Peyer's patch (tissue), 4 donors: ENCODE measurements at places on chromosomes 1 and 21. TPM values are rescaled to one million over a fixed set of nuclear protein-coding genes. Genes with fewer than 3 reads are reported as not detected.

FAM177B gene
- 40.4 TPM for total RNA-seq

DNA sequence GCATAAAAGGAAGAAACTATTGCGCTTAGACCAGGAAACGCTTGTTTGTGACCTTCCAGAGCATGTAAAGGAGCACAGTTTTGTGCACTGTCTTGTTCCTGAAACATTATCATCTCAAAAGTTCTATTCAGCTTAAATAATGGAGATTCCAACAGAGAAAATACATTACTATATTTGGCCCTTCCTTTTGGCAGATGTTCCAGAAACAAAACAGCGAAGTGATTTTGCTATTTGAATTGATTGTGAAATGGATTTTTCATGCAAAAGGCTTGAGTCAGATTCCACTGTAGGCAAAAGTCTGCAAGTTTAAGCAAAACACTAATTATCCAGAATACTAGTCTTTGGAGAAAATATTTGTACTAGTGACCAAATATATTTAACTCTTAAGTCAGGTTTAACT, 80.3 kb upstream of the PTBP2 start:
- no peaks in the 10 kb centered on the region for H3K27me3 ChIP-seq
- no peak overlapping the region for H3K4me3 ChIP-seq
- H3K4me1 ChIP-seq = no peaks in the 10 kb centered on the region
- DNase-seq = no peak
- H3K27ac ChIP-seq = no peak overlapping the region
- H3K36me3 ChIP-seq = no peaks in the 10 kb centered on the region

- H3K36me3 ChIP-seq = no peaks in the 10 kb centered on the region
- no peak overlapping the region for H3K4me3 ChIP-seq
- H3K27ac ChIP-seq = no peak overlapping the region
- no peaks in the 10 kb centered on the region for H3K27me3 ChIP-seq
These were observed 62.5 kb upstream of the GRHL3 start for GRCh38 chr1:24256687-24257086.

GRCh38 chr1:245301162-245301580, 146.4 kb downstream of the KIF26B start:
- H3K4me1 ChIP-seq = no peaks in the 10 kb centered on the region
- no peaks in the 10 kb centered on the region for H3K36me3 ChIP-seq
- H3K27ac ChIP-seq = no peak overlapping the region

GRCh38 chr1:86472767-86473166, 4.0 kb downstream of the CLCA1 start:
- no peak overlapping the region for H3K4me3 ChIP-seq
- no peaks in the 10 kb centered on the region for H3K27me3 ChIP-seq
- no peaks in the 10 kb centered on the region for H3K36me3 ChIP-seq
- no peak overlapping the region for H3K27ac ChIP-seq

GRCh38 chr1:8176279-8176678, 141.6 kb upstream of the SLC45A1 start:
- no peak overlapping the region for H3K4me3 ChIP-seq
- H3K27ac ChIP-seq = no peak overlapping the region
- H3K27me3 ChIP-seq = no peaks in the 10 kb centered on the region
- H3K4me1 ChIP-seq = no peaks in the 10 kb centered on the region
- no peaks in the 10 kb centered on the region for H3K36me3 ChIP-seq
- DNase-seq = no peak

- no peaks in the 10 kb centered on the region for H3K36me3 ChIP-seq
- no peak overlapping the region for H3K4me3 ChIP-seq
- H3K27me3 ChIP-seq = no peaks in the 10 kb centered on the region
These were observed 24.3 kb upstream of the SLC35D1 start for GRCh38 chr1:67078291-67078690.

LIN28A gene
- not detected for total RNA-seq

DNA sequence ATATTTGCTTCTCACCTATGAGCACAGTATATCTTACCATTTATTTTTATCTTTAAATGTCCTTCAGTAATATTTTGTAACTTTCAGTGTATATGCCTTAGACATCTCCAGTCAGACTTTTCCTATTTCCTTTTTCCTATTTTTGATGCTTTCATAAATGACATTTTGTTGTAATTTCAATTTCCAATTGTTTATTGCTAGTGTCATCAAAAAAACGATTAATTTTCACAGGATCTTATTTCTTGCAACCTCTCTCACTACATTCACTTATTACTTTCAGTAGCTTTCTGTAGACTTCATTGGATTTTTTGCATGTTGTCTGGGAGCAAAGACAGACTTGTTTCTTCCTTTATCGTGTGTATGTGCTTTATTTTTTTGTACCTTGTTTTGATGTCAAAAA, 602.4 kb downstream of the AJAP1 start:
- no peaks in the 10 kb centered on the region for H3K36me3 ChIP-seq
- H3K27ac ChIP-seq = no peak overlapping the region
- no peak overlapping the region for H3K4me3 ChIP-seq

ESRRG gene
- 6.6 TPM for total RNA-seq

GRCh38 chr1:54227891-54228310, 27.9 kb downstream of the MRPL37 start:
- H3K36me3 ChIP-seq = no peaks in the 10 kb centered on the region
- H3K4me3 ChIP-seq = no peak overlapping the region
- H3K27me3 ChIP-seq = no peaks in the 10 kb centered on the region
- no peaks in the 10 kb centered on the region for H3K4me1 ChIP-seq
- H3K27ac ChIP-seq = no peak overlapping the region

DNA sequence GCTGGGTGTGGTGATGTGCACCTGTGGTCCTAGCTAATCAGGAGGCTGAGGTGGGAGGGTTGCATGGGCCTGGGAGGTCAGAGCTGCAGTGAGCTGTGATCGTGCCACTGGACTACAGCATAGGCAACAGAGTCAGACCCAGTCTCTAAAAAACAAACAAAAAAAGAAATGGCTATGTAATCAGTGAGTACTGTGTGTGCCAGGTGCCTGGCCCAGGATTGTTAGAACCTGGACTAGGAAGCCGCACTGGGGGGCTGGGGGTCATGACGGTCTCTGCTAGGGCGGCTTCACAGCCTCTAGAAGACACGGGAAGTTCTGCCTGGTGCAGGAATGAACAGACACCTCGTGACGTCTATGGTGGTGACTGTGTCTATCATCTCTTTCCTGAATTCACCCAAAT, 8.5 kb downstream of the TMEM9 start:
- no peak overlapping the region for H3K27ac ChIP-seq
- no peaks in the 10 kb centered on the region for H3K27me3 ChIP-seq
- no peaks in the 10 kb centered on the region for H3K36me3 ChIP-seq
- H3K4me1 ChIP-seq = no peaks in the 10 kb centered on the region
- no peak overlapping the region for H3K4me3 ChIP-seq

- H3K4me1 ChIP-seq = no peaks in the 10 kb centered on the region
- no peak overlapping the region for H3K4me3 ChIP-seq
- H3K27ac ChIP-seq = no peak overlapping the region
- H3K36me3 ChIP-seq = no peaks in the 10 kb centered on the region
- no peak for DNase-seq
These were observed 17.2 kb downstream of the KIF26B start for GRCh38 chr1:245172026-245172425.

GRCh38 chr1:157882580-157882979, 41.0 kb upstream of the CD5L start:
- no peak overlapping the region for H3K4me3 ChIP-seq
- H3K27ac ChIP-seq = no peak overlapping the region
- no peaks in the 10 kb centered on the region for H3K36me3 ChIP-seq
- DNase-seq = no peak
- no peaks in the 10 kb centered on the region for H3K4me1 ChIP-seq
- no peaks in the 10 kb centered on the region for H3K27me3 ChIP-seq

- no peak overlapping the region for H3K4me3 ChIP-seq
- H3K36me3 ChIP-seq = no peaks in the 10 kb centered on the region
- DNase-seq = no peak
- no peak overlapping the region for H3K27ac ChIP-seq
- H3K27me3 ChIP-seq = no peaks in the 10 kb centered on the region
- H3K4me1 ChIP-seq = no peaks in the 10 kb centered on the region
These were observed 368.7 kb downstream of the ST6GALNAC3 start for GRCh38 chr1:76443217-76443616.

GBP4 gene
- 5.0 TPM for total RNA-seq

GRCh38 chr1:117780687-117781475, 148.5 kb downstream of the GDAP2 start:
- H3K27me3 ChIP-seq = no peaks in the 10 kb centered on the region
- H3K4me3 ChIP-seq = no peak overlapping the region
- no peak for DNase-seq
- H3K36me3 ChIP-seq = no peaks in the 10 kb centered on the region
- H3K4me1 ChIP-seq = no peaks in the 10 kb centered on the region

- no peak overlapping the region for H3K27ac ChIP-seq
- H3K27me3 ChIP-seq = no peaks in the 10 kb centered on the region
- no peaks in the 10 kb centered on the region for H3K4me1 ChIP-seq
- H3K36me3 ChIP-seq = no peaks in the 10 kb centered on the region
These were observed 39.4 kb upstream of the FAM131C start for GRCh38 chr1:16112596-16113555.

- no peak overlapping the region for H3K27ac ChIP-seq
- H3K4me1 ChIP-seq = no peaks in the 10 kb centered on the region
- no peak overlapping the region for H3K4me3 ChIP-seq
- H3K36me3 ChIP-seq = no peaks in the 10 kb centered on the region
- DNase-seq = no peak
- no peaks in the 10 kb centered on the region for H3K27me3 ChIP-seq
These were observed 19.1 kb upstream of the TMCO1 start for GRCh38 chr1:165787741-165788140.

LRRC39 gene
- total RNA-seq = 2.5 TPM

GRCh38 chr1:2271211-2271721, 43.1 kb downstream of the SKI start:
- H3K27me3 ChIP-seq = no peaks in the 10 kb centered on the region
- peaks cover 91% of the 10 kb centered on the region for H3K4me1 ChIP-seq
- no peak overlapping the region for H3K4me3 ChIP-seq
- no peak for DNase-seq

WNT9A gene
- total RNA-seq = 2.7 TPM

- no peak for DNase-seq
- H3K4me1 ChIP-seq = no peaks in the 10 kb centered on the region
- no peak overlapping the region for H3K27ac ChIP-seq
These were observed 8.9 kb upstream of the C4BPB start for GRCh38 chr1:207079706-207080241.

DNA sequence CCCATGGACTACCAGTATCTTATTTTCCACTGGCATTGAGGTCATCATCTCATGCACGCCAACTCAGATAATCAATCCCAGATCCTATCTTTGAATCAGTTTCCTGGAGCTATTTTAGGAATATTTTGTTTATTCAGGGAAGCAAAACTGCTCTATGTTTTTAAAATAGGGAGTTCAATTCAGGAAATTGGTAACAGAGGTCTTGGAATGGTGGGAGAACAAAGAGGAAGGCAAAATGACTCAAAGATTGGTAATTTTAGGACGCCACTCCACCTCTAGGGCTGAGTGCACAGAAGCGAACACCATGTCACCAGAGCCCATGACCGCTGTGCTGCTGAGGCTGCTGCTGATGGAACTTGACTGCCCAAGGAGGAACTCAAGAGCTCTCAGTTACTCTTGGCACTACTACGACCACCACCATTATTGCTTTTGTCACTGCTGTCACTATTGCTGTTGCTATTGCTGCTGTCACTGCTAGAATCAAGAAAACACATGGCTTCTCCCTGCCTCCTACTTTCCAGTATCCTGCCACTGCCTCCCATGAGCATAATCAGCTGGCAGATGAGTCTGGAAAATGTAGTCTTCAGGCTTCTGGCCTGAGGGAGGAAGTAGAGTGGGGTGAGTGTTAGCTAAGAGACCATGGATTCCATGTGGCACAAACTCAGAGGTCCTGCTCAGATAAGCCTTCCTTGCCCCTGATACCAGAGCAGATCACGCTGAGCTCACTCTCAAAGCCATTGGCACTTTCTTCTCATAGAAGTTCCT, 71.6 kb upstream of the CNIH3 start:
- H3K4me3 ChIP-seq = no peak overlapping the region
- DNase-seq = no peak
- no peaks in the 10 kb centered on the region for H3K27me3 ChIP-seq
- H3K36me3 ChIP-seq = no peaks in the 10 kb centered on the region
- H3K27ac ChIP-seq = no peak overlapping the region
